Brain microvascular endothelial cell (primary cell): ENCODE measurements at places on chromosomes 7 and 10.
A peak's percentile ranks its signal among the peaks of the same experiment; 100 is the strongest.

- DNase-seq = no peak
Measured at GRCh38 chr10:115849197-115849596, 423.8 kb downstream of the GFRA1 start.

- no peak for DNase-seq
Measured at GRCh38 chr10:17418249-17418648, 36.1 kb downstream of the ST8SIA6 start.

GRCh38 chr10:129771991-129772431 is 192.1 kb downstream of the EBF3 start:
- DNase-seq = no peak

DNA sequence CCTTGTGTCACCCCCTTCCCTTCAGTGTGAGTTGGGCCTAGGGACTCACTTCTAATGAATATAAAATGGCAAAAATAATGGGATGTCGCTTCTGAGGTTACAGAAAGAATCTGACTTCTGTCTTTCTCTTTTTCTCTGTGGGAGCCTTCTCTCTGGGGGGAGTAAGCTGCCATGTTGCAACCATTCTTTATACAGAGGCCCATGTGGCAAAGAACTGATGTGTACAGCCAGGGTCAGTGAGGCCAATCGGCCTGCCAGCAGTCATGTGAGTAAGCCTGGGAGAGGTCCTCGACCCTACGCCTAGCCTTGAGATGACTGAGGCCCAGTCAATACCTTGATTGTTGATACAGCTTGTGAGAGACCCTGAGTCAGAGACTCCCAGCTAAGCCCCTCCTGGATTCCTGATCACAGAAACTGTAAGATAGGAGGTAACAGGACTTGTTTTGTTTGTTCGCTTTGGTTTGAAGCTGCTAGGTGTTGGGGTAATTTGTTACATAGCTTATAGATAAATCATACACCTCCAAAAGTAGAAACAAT is 1.7 kb downstream of the TCAF1 start:
- DNase-seq = peak; percentile 47

DNA sequence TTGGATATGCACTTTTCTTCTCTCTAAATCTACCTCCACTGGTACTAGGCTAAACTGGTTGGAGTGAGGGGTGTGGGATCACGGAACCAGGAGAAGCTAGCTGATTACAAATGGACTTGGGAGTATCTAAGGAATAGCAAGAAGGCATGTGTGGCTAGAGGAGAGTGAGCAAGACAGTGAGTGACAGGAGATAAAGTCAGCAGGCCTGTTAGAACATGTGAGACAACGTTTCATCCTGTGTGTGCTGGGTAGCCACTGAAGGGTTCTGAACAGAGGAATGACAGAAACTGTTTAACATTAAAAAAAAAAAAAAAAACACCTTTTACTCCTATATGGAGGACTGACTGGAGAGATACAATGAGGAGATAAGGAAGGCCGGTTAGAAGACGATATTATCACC is 51.7 kb downstream of the ZNF438 start:
- no peak for DNase-seq

GRCh38 chr10:133141144-133141957 is 18.7 kb upstream of the KNDC1 start:
- DNase-seq = no peak

DNA sequence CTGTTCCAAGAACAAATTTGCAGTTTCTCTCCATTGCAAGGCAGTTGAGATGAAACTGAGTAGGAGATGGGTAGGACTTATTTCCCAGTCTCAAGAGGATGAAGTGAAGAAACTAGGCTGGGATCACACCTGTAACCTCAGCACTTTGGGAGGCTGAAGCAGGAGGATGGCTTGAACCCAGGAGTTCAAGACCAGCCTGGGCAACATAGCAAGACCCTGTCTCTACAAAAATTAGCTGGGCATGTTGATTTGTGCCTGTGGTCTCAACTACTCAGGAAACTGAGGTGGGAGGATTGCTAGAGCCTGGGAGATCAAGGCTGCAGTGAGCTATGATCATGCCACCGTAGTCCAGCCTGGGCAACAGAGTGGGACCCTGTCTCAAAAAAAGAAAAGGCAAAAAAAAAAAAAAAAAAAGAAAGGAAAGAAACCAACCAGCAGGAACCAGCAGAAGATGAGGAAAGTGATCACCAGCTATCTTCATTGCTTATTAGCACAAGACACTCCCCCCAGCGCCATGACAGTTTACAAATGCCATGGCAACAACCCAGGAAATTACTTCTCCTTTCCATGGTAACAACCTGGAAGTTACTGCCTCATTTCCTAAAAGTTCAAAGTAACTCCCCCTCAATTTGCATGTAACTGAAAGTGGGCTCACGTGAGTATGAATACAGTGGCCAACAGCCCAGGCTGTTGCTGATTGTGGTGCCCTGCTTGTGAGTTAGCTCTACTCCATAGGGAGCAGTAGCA is 18.3 kb upstream of the ST8SIA6 start:
- no peak for DNase-seq

- DNase-seq = peak; percentile 92
Measured at GRCh38 chr10:46525177-46525823, 31.2 kb downstream of the GPRIN2 start.

DNA sequence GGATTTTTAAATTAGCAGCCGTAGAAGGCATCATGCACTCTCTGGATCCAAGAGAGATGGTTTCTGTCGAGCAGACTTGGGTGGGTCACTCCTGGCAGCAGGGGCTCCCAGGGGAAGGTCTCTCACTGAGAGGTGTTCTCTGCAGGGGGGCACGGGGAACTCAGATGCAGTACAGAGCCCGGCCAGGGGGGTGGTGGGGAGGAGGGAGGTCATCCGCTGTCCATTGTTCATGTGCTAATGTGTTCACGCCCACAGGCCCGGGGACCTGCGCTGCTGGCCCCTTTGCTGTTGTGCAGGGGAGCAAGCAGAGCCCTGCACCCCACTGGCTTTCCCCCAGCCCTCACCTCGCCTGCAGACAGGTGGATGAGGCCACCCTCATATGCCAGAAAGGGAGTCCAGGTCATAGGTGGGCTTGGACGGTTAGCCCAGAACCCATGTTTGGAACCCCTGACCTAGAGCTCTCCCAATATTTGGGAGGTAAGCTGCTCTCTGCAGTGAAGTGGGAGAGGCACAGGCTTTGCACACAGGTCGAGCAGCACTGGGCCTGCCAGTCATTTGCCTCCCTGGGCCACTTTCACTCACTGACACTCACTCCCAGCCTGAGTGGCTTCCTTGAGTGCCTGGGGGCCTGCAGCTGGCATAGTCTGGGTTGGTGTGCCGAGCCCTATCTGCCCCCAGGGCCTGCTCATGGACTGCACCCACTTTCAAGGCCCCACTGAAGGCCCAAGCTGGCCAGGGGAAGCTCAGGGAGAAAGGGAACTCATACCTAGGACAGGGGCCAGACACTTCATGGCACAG is 12.6 kb upstream of the TBRG4 start:
- DNase-seq = no peak

- DNase-seq = no peak
Measured at GRCh38 chr10:112843623-112844022, 106.4 kb upstream of the TCF7L2 start.

GRCh38 chr7:115932880-115933279 is 97.7 kb downstream of the TFEC start:
- no peak for DNase-seq

DNA sequence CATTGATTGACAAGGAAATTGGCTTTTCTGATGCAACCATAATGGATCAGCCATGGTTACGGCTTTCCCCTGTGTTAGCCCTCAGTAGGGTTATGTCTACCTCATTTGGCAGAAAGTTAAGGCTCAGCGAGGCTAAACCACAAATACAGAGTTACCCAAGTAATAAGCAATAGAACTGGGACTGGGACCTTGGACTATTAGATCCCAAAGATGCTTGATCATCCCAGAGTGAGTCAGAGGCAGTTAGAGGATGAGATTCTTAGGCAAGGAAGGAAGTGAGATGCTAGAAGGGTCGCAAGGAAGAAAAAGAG is 401.4 kb downstream of the TNS3 start:
- no peak for DNase-seq

GRCh38 chr7:55028011-55028410 is 9.2 kb downstream of the EGFR start:
- no peak for DNase-seq

DNA sequence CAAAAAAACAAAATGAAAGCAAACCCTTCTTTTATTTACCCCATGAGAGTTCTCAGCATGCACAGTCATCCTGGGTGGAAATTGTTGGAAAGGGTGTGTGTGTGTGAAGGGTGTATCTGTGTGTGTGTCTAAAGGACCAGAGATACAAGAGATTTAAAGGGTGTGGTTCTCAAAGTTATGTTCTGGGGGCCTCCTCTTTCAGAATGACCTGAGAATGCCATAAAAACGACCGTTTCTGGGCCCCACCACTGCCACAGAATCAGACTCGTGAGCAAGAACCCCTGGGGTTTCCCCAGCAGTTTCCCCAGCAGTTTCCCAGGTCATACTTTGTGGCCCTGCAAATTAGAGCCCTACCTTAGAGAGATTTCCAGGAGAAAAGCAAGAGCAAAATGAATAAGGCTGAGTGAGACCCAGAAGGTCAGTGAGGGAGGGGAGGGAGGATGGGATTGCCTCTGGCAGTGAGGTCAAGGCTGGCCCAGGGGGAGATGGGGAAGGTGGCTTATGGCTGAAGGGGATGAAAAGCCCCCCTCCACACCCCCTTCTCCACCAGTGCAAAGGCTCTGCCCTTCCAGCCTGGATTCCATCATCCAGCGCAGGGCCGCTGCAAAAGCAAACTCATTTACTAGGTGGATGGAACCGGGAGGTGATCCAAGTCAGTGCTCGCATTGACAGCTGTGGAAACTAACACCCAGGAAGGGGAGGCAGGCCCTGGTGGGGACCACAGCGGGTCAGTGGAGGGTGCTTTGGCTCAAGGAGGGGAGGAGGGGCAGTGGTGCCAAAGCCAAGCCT is 10.2 kb downstream of the PYROXD2 start:
- DNase-seq = no peak

- DNase-seq = no peak
Measured at GRCh38 chr7:135375908-135376699, 133.8 kb downstream of the CNOT4 start.

- DNase-seq = no peak
Measured at GRCh38 chr7:95631527-95631926, 35.2 kb upstream of the PDK4 start.

- no peak for DNase-seq
Measured at GRCh38 chr7:156523447-156524048, 117.0 kb upstream of the RNF32 start.

- peak; percentile 81 for DNase-seq
Measured at GRCh38 chr7:82164813-82165212, 278.8 kb downstream of the CACNA2D1 start.

GRCh38 chr7:149188637-149189259 is 6.6 kb upstream of the ZNF282 start:
- no peak for DNase-seq

GRCh38 chr7:140595468-140596092 is 45.0 kb downstream of the DENND2A start:
- no peak for DNase-seq

- no peak for DNase-seq
Measured at GRCh38 chr7:71754828-71755227, 622.9 kb downstream of the GALNT17 start.

GRCh38 chr10:70412356-70412755 is 8.4 kb downstream of the EIF4EBP2 start:
- DNase-seq = no peak

DNA sequence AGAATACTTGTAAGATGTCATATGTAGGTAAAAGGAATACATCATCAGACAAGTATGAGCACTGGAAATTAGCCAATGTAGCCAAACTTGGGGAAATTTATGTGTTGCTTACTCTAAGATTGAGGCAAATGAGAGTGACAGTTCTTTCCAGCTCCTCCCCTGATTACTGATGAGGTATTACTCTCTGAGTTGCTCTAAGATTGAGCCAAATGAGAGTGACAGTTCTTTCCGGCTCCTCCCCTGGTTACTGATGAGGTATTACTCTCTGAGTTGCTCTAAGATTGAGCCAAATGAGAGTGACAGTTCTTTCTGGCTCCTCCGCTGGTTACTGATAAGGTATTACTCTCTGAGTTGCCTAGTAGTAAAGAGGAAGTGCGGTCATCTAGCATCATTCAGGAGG is 435.8 kb downstream of the NRG3 start:
- DNase-seq = no peak

DNA sequence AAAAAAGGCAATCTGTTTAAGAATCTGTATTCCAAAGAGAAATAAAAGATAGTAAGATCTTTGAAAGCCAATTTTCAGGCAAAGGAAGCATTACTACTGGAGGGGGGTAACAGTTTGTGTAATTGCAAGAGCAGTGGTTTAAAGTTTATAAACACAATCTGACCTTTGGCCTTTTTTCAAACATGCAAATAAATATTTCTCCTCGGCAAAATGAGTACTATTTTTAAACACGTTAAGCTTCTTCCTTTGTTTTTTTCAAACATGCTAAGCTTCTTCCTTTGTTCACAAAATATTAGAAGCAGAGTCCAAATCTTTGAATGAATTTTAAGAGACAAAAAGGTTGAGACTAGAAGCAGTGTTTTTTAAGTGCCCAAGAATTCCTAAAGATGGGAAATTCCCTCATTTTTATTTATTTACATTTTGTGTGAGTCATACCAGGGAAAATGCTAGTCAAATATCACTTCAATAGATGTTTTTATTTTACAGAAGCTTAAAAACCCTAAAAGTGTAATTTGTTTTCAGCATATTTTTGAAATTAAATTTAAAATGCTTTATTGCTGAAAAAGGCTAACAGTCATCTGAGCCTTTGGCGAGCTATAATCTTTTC is 229.3 kb downstream of the GPR37 start:
- DNase-seq = no peak

GRCh38 chr7:32519763-32520162 is 24.5 kb downstream of the AVL9 start:
- no peak for DNase-seq

- no peak for DNase-seq
Measured at GRCh38 chr10:125137601-125138438, 22.5 kb downstream of the CTBP2 start.

DNA sequence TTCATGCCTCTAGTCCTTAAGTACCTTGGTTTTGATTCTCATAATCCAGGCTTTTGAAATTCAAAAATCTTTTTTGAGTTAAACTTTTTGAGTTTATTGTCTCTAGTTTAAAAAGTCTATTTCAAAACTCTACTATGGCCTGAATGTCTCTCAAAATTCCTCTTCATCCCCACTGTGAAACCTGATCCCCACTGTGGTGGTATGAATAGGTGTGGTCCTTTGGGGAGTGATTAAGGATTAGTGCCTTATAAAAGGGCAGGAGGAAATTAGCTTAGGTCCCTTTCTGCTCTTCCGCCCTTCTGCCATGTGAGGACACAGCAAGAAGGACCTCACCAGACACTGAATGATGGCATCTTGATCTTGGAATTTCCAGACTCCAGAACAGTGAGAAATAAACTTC is 44.1 kb upstream of the JAZF1 start:
- no peak for DNase-seq

GRCh38 chr7:88310956-88311674 is 4.4 kb upstream of the STEAP4 start:
- no peak for DNase-seq

DNA sequence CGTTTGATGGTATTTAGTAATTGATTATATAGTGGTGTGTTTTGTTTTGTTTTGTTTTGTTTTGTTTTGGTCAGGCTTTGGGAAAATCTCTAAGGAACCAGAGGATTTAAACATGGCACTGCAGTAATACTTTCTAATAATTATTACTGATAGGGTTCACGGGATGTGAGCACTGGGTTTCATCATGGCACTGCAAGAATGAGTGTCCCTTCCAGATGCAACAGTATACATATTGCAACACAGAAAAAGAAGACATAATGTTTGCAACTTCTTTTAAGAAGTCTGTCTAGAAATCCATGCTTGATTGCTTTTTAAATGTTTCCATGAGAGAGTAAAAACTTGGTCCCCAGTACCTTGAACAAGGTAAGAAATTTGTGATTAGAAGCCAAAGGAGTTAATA is 2.2 kb upstream of the CDCA7L start:
- DNase-seq = no peak
